ENCODE measurements at places on chromosomes 3 and 15.

- DNase-seq: no peak
Observed at GRCh38 chr3:112391648-112392047, 58.7 kb downstream of the CD200 start.

- no peak for DNase-seq
Observed at GRCh38 chr3:130997289-130997688, 29.3 kb downstream of the ASTE1 start.

- DNase-seq: peak; percentile 63
Observed at GRCh38 chr3:69821133-69821532, 81.9 kb downstream of the MITF start.

DNA sequence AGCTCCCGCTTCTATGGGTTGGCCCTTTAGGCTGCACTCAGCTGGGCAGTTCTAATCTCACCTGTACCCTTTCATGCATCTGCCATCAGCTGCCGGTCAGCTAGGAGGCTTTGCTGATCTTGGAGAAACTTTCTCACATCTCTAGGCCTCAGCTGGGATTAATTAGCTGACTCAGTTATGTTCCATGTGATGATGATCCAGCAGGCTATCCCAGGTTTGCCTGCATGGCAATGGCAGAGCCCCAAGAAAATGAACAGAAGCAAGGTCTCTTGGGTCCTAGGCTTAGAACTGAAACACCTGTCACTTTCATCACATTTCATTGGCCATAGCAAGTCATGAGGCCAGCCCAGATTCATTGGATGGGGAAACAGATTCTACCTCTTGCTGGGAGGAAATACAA lies 304.6 kb upstream of the TBC1D5 start:
- peak; percentile 66 for DNase-seq

GRCh38 chr15:31782016-31782783 lies 248.1 kb upstream of the CHRNA7 start:
- no peak for DNase-seq

GRCh38 chr15:54719325-54719724 lies 477.4 kb downstream of the RSL24D1 start:
- no peak for DNase-seq

DNA sequence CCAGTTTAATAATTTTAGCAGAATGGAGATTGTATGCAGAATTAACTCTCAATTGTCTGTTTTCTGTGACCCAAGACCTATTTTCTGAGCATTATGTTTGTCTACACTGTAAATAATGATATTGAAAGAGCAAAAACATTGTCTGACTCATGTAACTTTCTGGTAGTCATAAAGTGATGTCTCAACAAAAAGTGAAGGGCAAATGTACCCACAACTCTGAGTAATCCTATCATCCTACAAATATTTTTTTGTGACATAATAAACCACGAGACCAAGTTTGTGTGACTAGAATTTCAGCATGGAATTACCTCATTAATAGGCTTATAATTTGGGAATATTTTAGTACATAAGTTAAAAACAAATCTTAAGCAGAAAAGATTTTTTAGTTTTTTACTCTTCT lies 15.4 kb upstream of the ABHD10 start:
- DNase-seq: peak; percentile 52

DNA sequence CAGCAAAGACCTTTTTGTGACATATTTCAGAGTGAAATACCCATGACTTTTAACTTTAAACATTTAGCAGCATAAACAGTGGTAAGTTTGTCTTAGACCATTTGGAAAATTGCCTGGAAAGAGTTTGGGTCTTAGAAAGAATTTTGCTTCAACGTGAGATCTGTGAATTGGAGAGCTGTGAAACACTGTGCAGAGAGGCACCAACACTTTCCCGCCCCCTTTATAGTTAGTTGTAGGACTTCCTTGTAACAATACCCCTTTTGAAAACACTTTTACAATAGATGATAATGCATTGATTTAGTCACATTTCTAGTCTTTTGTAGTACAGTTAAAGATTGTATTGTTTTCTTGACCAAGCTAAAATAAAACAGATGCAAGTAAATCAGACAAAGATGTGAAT lies 43.5 kb upstream of the MBNL1 start:
- DNase-seq: no peak

- peak; percentile 30 for DNase-seq
Observed at GRCh38 chr3:99250821-99251355, 349.4 kb upstream of the DCBLD2 start.

- no peak for DNase-seq
Observed at GRCh38 chr3:52705438-52705687, 228 bp downstream of the GLT8D1 start.

GRCh38 chr3:18233987-18234716 lies 191.0 kb downstream of the SATB1 start:
- no peak for DNase-seq

GRCh38 chr3:119825820-119826219 lies 43.9 kb downstream of the NR1I2 start:
- DNase-seq: no peak

DNA sequence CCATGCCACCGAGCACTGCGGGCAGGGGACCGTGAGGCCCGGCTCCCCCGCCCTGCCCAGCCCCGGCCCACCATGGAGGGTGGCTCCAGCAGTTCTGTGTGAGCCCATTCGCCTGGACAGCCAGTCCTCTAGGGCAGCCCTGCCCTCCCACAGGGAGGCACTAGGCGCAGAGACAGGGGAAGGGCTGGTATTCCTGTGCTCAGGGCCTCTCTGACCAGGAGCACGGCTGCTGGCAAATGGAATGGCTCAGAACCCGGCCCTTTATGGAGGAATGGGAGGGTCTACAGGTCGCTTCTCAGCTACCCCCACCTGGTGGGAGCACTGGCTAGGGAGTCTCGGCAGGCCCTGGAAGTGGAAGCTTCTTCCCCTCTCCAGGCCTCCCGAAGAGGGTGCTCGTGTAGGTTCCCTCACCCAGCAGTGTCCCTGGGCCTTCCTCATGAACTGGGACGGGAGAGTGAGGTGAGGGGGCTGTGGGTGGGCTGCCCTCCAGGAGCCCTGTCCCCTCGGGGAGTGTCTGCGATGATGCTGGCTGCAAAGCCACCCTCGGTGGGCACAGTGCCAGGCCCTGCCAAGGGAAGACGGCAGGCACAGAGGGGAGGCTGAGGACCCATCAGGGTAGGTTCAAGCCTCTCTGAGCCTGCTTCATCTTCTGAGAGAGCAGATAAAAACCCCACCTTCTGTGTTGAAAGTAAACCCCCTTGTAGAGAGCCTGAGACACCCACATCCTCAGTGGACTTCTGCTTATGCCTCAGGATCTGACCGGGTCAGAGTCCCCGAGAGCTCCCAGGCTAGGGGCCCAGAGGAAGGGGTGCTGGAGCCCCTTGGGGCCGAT lies 1.5 kb downstream of the MELTF start:
- no peak for DNase-seq

- no peak for DNase-seq
Observed at GRCh38 chr3:43076857-43077256, 29.0 kb downstream of the POMGNT2 start.

DNA sequence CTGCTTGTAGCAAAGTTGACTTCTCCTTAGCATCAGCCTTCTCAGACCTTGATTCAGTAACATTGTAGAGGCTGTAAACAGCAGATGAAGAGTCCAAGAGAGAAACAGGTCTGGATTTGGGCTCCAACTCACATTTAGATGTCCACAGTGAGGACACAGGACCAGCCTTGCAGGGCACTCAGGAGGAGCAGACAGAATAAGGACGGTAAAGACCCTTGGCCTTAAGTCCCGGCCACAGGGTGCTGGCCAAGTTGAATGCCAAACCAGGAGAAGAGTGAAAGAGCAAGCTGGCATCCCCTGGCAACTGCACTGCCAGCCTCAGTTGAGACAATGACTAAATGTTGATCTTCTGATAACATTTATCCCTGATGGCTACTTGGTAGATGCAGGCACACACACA lies 136.3 kb downstream of the LRRK1 start:
- no peak for DNase-seq

DNA sequence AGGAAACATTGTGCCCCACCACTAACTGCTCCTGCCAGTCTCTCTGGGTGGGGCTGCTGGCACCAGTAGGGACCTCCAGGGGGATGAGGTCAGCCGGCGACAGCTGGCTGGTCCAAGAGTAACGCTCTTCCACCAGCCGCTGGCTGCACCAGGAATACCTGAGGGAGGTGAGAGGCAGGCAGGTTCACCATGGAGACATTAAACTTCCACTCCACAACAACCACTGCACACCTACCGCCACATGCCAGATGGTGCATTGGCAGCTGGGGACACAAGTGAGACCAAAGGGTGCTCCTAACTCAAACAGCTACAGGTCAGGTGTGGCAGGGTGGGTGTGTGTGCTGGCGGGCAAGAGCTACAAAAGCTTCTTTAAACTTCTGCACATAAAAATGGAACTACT lies 4.5 kb downstream of the POLG start:
- no peak for DNase-seq

- DNase-seq: no peak
Observed at GRCh38 chr15:60213377-60214000, 184.3 kb downstream of the ANXA2 start.

GRCh38 chr3:128349963-128350599 lies 116.6 kb downstream of the DNAJB8 start:
- no peak for DNase-seq

- DNase-seq: no peak
Observed at GRCh38 chr3:109888026-109888425, 550.7 kb upstream of the DPPA4 start.

DNA sequence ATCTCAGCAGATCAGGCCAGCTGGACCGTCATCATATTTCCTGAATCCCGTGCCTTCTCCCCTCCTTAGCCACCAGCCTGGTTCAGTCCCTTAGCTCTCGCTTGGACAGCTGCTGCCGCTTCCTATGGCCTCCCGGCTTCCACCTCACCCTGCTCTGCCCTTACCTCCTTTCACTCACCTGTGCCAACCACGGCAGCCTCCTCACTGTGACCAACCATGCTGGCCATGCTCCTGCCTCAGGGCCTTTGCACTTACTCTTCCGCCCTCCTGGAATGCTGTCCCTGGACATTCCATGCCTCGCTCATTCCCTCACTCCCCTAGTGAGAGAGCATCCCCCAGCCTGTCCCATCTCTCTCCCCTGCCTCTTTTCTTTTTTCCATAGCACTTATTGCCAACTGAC lies 19.2 kb downstream of the GRIP2 start:
- DNase-seq: no peak

- DNase-seq: no peak
Observed at GRCh38 chr15:41900526-41901380, 6.9 kb upstream of the SPTBN5 start.

DNA sequence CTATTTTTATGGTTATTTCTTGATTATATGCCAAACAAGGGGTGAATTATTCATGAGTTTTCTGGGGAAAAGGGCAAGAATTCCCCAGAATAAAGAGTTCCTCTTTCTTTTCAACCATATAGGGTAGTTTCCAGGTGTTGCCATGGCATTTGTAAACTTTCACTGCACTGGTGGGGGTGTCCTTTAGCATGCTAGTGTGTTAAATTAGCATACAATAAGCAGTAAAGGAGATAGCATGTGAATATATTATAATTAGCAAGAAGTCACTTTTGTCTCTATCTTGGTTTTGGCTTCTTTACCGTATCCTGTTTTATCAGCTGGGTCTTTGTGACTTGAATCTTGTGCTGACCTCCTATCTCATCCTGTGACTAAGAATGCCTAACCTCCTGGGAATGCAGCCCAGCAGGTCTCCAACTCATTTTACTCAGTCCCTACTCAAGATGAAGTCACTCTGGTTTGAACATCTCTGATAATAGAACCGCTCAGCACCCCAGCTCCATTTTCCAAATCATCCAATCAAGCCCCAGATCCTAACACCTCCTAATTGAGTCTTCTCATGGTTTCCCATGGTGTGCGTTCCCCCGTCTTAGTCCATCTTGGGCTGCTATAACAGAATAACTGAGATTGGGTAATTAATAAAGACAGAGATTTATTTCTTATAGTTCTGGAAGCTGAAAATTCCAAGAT lies 3.4 kb upstream of the SELENOT start:
- peak; percentile 52 for DNase-seq

DNA sequence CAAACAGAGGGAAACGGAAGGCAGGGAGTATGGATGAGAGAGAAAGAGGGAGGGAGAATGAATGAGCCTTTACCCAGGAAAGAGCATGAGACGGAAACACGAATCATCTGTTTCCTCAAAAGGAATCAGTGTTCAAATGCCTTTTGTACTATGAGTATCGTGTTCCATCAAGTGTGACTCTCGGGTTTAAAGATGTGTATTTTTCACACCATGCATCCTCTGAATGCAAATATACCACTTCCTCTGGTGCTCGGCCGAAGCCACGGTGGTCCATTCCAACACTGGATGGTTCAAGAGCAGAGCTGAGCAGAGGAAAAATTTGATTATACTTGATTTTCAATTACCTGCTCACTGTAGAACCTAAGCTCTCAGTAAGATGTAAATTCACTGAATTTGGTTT lies 505.1 kb downstream of the MECOM start:
- DNase-seq: no peak

DNA sequence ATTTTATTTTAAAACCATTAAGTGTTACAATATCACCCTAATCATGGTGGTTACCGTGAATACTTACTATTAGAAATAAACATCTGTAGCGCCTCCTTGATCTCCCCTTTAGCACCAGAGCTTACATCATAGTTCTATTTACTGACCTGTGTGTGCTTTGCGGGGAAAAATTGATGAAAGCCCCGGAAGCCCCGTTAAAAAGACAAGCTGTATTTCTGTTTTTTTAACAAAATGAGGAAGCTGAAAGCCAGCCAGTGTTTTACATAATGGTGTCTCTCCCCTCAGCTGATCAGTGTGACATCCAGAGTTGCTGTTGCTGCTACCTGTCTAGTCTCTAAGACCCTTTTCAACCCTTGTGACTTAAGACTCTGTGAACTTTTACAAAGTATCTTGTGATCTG lies 100.8 kb downstream of the OPA1 start:
- no peak for DNase-seq

- no peak for DNase-seq
Observed at GRCh38 chr3:37538747-37539146, 322.9 kb upstream of the CTDSPL start.

DNA sequence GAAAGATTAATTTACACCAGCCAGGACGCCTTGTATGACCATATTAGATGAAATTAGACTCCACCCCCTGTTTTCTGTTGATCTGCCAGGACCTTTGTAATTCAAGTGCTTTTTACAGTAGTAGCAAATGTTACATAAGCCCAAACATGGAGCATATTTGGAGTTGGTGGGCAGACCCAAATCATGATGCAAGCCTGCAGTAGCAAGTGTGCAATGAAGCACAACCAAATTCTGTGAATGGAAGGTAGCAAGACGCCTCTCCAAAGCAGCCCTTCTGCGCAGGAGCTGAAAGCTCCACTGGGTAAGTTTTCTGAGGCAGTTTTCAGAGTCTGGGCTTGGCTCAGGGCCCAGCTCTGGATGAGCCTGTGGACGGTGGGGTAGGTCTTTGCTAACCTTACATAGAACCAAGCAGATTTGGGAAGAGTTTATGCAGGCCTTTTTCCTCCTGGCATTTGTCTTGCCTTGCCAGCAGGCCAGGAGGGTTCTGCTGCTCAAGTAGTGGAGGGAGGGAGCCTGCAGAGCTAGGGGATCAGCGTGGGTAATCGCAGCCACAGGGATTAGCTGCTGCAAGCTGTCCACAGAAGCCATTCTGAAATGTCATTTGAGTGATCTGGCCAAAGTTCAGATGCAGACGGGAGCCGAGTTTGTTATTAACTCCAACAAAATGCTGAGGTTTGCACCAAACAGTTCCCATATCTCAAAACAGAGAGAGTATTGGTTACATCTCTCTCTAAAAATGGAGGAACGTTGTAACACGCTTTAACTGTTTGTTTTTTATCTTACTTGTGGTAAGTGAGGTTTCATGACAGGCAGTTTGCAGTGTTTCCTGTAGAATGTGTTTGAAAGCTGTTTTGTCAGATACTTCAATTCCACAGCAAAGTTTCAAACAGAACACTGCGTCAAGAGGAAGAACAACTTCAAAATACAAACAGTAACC lies 55.4 kb downstream of the PSMD6 start:
- peak; percentile 52 for DNase-seq

- DNase-seq: peak; percentile 73
Observed at GRCh38 chr15:67746022-67746421, 79.3 kb upstream of the SKOR1 start.
